ENCODE measurements at places on chromosomes 5 and 9.

GRCh38 chr5:142278627-142279026 lies 46.2 kb downstream of the SPRY4 start:
- DNase-seq: no peak

DNA sequence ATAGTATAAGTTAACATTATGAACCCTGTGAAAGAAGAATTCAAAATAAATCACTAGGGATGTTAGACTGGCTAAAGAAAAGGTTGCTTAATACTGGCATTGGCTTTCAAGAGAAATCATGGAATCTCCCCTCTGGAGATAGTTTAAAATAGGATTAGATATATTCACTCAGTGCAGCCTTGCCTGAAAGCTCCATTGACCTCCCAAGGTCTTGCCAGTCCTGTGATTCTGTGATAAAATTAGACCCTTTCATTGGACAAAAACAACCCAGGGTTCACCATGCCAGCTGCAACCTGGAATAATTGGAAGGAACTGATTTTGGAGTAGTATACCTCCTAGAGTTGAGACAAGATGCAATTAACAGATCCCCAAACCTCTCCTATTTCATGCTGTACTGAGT lies 588.1 kb upstream of the MEF2C start:
- DNase-seq: no peak

DNA sequence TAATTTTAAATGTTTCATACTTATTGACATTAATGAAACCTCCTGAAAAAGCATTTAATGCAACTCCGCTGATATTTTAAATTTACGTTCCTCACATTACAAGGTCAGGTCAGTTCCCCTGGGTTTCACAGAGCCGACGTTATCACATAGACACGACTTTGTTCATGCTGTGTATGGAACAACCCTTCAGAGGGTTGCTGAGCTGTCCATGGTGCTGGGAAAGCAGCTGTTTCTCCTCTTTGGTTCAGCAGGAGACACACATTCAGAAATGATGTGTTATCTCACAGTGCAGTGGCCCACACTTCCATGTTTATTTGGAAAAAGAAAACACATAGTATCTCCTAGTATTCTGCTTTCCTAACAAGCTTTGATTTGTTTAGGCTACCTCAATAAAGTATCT lies 53.5 kb downstream of the PPP2R2B start:
- DNase-seq: peak; percentile 11

- DNase-seq: no peak
Observed at GRCh38 chr5:132766020-132766805, 10.8 kb downstream of the SEPTIN8 start.

- no peak for DNase-seq
Observed at GRCh38 chr5:146520731-146521130, 4.7 kb upstream of the GPR151 start.

GRCh38 chr5:165321912-165322311 lies 1816.5 kb downstream of the MAT2B start:
- DNase-seq: peak; percentile 17

DNA sequence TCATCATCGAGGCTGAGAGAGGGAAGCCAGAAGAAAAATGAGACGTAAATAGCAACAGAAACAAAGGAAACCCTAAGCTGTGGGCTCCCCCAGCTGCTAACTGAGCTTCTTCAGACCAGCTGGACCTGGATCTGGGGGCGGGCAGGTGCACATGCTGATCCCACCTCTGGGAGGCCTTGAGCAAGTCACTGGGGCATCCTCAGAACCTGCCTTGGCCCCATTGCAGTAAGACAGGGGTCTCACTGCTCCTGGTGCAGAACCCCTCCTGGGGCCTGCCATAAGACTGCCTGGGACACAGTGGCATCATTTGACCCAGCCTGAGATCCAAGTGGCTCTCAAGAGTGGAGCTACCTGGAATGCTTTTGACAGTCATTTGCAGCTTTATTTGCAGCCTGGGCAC lies 77.4 kb downstream of the PHF2 start:
- no peak for DNase-seq

- DNase-seq: no peak
Observed at GRCh38 chr5:148403344-148403743, 19.6 kb downstream of the FBXO38 start.

GRCh38 chr5:149387982-149388381 lies 8.9 kb upstream of the IL17B start:
- peak; percentile 67 for DNase-seq

- no peak for DNase-seq
Observed at GRCh38 chr5:137252512-137252911, 246.6 kb downstream of the SPOCK1 start.

GRCh38 chr9:126440940-126441339 lies 114.3 kb downstream of the MVB12B start:
- DNase-seq: peak; percentile 17

DNA sequence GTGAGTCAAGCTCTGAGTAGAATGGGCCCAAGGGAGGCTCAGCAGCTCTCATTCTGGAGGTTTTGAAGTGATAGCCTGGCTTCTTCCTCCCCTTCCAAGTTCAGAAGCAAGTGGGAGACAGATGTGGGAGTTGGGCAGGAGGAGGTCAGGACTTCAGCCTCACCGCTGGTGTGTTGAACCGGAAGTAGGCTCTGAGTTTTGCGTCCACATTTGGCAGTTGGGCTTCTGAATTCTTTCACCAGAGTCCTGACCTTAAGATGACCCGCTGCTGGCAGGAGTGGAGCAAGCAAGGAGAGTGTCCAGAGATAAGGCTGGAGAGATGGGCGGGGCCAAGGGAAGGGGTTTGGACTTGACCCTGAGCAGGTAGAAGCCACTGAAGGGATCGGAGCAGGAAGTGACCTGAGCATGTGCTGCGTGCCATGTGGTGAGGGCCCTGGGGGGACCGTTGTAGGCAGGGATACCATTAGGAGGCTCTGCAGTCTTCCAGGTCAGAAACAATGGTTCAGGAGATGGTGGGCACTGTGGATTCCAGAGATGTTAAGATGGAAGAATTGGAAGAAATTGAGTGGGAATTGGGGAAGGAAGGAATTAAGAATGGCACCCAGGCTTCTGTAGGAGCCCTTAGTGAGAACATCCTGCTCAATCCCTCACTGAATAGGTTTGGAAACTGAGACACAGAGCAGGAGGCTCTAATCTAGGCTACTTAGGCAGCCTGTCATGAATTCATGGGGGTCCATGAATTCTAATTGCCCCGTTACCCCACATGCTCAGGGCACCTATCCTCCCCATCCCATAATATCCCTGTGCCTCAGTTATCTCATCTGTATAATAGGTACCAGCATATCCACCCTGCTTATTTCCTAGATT lies 25.9 kb downstream of the GALNT12 start:
- DNase-seq: no peak

GRCh38 chr9:36450110-36450732 lies 50.2 kb upstream of the RNF38 start:
- DNase-seq: peak; percentile 40

DNA sequence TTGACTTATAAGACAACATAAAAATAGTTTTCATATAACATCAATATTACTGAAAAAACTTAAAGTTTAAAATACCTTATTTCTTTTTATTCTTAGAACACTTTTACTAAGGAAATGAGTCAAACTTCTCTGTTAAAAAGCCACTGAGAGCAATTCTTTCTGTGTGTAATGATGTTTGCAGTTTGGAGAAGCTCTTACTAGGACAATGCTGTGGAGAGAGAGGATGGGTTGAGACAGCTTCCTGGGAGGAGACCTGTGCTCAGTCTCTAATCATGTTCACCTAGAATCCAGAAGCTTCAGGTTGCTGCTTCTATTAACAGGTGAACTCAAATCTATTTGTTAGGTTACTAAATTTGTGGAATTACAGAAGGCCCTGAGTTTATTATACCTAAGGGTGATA lies 198.5 kb downstream of the DNAH5 start:
- DNase-seq: no peak

GRCh38 chr5:132681983-132682382 lies 8.2 kb downstream of the IL4 start:
- DNase-seq: no peak

DNA sequence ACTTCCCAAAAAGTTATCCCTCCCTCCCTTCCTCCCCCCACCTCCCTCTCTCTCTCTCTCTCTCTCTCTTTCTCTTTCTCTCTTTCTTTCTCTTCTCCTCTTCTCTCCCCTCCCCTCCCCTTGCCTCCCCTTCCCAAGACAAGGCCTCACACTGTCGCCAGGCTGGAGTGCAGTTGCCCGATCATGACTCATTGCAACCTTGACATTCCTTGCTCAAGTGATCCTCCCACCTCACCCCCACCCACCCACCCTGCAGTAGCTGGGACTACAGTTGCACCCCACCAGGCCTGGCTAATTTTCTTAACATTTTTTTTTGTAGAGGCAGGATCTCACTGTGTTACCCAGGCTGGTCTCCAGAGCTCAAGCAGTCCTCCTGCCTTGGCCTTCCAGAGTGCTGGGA lies 32.8 kb downstream of the VPS13A start:
- DNase-seq: no peak

DNA sequence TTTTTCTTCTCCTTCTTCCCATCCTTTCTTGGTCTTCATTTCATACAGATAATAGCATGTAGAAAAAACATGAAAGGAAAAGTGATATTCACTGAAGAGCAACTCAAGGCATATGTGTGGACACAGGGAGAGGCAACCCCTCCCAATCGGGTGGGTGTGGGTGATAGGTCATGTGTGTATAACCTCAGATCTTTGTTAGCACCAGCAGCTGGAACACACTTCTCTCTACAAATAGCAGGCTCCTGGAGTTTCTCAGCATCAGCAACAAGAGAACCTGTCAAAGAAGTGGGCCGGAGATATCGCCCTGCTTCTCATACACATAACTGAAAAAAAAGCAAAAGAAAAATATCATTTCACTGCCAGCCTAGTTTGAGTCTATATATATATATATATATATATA lies 426.4 kb downstream of the DTWD2 start:
- no peak for DNase-seq

- peak; percentile 36 for DNase-seq
Observed at GRCh38 chr9:96156171-96156974, 145.6 kb downstream of the HSD17B3 start.

DNA sequence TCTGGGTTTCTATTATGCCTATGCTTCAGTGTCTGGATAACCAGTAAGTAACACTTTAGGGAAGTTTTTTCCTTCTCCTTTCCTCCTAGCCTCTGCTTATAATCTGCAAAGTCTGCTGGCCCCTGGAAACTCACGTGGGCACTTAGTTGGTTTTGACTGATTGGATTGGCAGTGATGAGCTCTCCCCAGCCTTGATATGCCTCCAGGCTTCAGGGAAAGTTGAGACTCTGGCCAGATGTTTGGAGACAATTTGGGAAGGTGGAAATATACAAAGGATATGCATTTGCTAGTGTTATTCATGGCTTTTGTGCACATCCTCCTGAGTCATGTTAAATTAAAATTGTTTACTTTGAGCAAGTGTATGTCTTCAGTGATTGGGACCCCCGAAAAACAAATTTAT lies 160.2 kb upstream of the IL12B start:
- no peak for DNase-seq

DNA sequence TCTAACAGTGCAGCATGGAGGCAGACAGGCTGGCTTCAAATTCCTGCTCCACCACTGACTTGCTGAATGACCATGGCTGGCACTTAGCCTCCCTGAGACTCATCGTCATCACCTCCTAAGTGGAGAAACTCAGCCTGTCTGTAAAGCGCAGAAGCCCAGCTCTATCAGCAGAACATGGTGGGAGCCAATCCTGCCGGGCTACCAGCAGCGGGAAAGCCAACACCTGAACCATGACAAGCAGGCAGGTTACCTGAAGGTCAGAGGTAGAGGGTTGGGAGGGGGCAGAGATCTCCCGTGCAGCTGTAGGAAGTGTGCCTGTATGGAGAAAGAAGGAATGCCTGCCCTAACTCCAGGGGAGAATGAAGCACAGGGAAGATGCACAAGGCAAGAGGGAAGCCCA lies 72.6 kb upstream of the LRRTM2 start:
- no peak for DNase-seq

DNA sequence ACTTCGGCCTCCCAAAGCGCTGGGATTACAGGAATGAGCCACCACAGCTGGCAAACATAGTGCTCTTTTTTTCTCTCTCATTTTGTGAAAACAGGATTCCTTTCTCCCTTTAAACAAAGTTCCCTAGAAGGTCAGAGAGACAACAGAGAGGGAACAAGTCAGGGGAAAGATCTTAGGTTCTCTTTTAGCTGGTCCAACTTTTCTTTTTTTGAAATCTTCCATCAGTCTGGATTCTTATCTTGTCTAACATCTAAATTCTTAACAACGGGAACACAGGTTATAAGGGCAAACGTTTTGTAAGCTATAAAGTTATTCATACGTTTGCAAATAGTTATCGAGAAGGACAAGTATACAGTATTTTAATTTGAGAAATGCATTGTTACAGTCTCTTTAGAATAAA lies 224.1 kb upstream of the TBCA start:
- DNase-seq: no peak

GRCh38 chr5:122111460-122111859 lies 17.9 kb upstream of the ZNF474 start:
- no peak for DNase-seq

DNA sequence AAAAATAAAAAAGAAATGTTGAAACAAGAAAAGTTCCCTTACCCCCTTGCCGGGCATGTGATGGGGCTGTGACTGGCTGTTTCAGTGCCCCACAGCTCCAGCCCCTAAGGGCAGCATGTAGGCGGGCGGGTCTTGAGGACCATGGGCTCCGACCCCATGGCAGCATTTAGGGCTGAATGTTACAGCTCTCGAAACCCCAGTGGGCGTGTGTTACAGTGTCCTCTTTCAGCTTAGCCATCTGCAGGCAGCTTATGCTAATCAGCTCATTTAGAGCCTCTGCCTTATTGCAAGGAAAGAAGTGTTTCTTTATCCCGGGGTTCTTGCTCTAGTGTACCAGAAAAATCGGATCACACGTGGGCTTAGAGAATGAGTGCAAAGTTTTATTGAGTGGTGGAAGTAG lies 497.4 kb upstream of the CYLC2 start:
- DNase-seq: no peak

GRCh38 chr9:76609285-76610010 lies 150.5 kb downstream of the GCNT1 start:
- no peak for DNase-seq

- no peak for DNase-seq
Observed at GRCh38 chr5:16600397-16600796, 16.4 kb downstream of the RETREG1 start.

- no peak for DNase-seq
Observed at GRCh38 chr9:127846443-127847177, 7.8 kb downstream of the ENG start.

DNA sequence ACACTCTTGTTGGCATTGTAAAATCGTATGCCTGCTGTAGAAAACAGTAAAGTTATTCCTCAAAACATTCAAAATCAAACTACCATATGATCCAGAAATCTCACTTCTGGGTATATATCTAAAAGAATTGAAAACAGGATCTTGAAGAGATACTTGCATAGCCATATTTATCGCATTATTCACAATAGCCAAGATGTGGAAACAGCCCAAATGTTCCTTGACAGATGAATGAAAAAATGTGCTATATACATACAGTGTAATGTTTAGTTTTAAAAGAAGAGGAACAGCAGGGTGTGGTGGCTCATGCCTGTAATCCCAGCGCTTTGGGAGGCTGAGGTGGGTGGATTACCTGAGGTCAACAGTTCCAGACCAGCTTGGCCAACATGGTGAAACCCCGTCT lies 234.1 kb upstream of the DAB2 start:
- no peak for DNase-seq

- no peak for DNase-seq
Observed at GRCh38 chr5:158277276-158277675, 418.3 kb upstream of the CLINT1 start.

- no peak for DNase-seq
Observed at GRCh38 chr5:169289520-169289919, 11.4 kb downstream of the SLIT3 start.

GRCh38 chr5:150656191-150657132 lies 4.6 kb upstream of the MYOZ3 start:
- no peak for DNase-seq

Measured in stromal cell of bone marrow (primary cell).